ENCODE measurements at places on chromosomes 6 and 20.

DNA sequence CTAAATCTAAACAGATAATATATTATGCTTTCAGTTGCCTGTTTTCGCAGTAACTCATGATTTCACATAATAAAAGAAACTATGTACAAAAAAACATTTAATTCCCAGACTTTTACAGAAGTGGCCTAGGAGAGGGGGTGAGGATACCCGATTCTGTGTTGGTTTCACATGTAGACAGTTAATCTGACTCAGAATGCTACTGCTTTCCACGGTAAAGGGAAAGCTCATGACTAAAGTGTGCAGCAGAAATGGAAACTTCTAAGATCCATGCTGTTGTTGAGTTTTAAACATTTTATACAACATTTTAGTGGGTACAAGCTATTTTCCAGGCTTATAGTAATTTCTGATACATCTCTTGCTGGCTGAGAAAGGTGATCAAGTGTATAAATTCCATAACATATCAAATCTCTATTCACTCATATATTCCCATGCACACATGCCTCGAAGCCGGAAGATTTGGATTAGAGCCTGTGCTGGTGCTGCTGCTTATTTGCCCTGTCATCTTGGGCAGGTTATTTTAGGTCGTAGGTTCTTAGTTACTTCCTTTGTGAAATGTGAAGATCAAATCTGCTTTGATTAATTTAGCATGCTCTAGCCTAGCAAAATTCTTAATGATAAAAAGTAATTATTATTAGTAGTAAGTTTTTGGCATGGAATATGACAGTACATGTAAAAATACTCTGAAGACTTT lies 896.7 kb upstream of the MAP3K7 start:
- no peak for DNase-seq

GRCh38 chr20:4702562-4703280 lies 19.0 kb upstream of the PRND start:
- DNase-seq, result no peak

DNA sequence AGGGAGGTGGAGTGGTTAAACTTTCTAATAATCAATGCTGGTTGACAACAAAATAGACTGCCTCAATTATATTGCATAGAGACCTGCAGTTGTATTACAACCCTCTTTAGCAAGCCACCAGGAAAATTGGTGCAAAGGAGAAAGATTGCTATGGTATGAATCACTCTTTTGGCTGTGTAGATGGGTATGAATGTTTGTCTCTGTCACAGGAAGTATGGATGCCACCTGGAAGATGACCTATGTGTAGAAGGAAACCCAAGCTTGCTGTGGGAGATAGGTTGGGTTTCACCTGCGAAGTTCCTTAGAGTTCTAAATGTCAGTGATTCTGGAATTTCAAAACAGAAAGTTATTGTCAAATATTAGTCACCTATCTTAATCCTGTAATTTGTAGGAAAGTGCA lies 134.6 kb downstream of the SOBP start:
- no peak for DNase-seq

- DNase-seq, result no peak
These were observed 73.7 kb downstream of the LYRM2 start for GRCh38 chr6:89564752-89565427.

GRCh38 chr20:61728786-61729770 lies 336.6 kb downstream of the TAF4 start:
- DNase-seq, result no peak

DNA sequence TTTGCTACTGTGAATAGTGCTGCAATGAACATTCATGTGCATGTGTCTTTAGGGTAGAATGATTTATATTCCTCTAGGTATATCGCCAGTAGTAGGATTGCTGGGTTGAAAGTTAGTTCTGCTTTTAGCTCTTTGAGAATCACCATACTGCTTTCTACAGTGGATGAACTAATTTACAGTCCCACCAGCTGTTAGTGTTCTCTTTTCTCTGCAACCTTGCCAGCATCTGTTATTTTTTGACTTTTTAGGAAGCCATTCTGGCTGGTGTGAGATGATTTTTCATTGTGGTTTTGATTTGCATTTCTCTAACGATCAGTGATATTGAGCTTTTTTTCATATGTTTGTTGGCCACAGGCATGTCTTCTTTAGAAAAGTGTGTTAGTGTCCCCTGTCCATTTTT lies 40.0 kb downstream of the PLG start:
- no peak for DNase-seq

DNA sequence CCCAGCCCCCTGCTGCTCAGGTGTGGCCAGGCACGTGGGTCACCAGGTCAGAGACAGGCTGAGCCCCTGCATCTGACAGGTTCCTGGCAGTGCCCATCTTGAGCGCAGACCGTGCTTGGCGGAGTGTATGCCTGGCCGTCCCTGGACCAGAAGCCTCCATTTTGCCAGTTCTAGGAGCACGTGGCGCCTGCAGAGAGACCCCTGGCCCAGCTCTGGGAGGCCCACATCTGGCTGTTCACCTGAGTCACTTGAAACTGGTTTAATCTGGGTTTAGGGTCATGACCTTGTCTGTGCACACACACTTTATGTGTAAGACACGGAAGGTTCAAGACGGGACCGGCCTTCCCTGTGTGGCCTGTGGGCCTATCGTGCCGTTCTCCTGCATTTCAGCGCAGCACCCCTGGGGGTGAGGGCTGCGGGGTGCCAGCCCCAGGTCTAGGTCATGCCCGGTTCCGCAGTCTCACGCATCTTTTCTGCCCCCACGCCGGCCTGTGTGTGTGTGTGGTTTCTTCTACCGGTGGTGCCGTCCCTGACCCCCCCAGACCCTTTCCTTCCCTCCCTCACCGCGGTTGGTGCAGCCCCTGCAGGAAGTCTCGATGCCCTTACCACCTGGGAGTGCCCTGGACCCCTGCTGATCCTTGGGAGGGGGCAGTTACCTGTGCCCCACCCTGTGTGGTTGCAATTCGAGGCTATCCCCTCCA lies 14.0 kb downstream of the SS18L1 start:
- no peak for DNase-seq

- no peak for DNase-seq
These were observed 85.6 kb downstream of the ANKRD6 start for GRCh38 chr6:89518352-89519055.

DNA sequence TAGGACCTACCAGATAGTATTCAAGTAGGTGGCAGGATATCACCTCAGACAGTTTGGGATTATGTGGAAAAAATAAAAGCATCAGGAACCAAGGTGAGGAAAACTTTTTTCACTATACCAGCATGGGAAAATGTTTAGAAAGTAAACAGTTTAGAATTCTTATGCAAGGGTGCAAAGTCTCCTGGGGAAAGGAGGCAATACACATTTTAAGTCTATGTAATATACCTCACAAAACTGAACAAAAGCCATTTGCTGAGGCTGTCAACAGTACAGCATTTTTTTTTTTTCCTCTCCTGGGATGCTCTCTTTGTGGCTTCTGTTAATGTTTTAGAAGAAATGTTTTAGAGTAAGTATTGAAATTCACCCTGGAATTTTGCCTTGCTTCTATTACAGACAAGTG lies 73.5 kb downstream of the PHF3 start:
- DNase-seq, result no peak

GRCh38 chr6:133788556-133788955 lies 100.4 kb upstream of the TCF21 start:
- no peak for DNase-seq

DNA sequence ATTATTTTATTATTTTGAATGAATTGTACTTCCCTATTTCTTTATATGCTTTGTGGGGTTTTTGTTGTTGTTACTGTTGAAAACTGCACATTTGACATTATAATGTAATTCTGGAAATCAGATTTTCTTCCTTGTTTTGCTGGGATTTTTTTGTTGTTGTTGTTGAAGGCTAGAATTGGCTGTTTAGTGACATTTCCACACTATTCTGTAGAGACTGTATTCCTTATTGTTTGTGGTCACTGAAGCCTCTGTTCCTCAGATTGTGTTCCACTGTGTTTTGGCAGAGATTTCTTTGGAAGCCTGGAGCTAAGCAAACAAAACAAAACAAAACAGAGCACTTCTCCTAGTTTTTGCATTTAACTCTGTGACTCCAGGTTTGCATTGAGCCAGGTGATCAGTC lies 52.9 kb downstream of the CDYL start:
- DNase-seq, result no peak

- no peak for DNase-seq
These were observed 8.1 kb upstream of the HBS1L start for GRCh38 chr6:135062735-135063134.

GRCh38 chr6:8780653-8781052 lies 345.3 kb upstream of the SLC35B3 start:
- no peak for DNase-seq

DNA sequence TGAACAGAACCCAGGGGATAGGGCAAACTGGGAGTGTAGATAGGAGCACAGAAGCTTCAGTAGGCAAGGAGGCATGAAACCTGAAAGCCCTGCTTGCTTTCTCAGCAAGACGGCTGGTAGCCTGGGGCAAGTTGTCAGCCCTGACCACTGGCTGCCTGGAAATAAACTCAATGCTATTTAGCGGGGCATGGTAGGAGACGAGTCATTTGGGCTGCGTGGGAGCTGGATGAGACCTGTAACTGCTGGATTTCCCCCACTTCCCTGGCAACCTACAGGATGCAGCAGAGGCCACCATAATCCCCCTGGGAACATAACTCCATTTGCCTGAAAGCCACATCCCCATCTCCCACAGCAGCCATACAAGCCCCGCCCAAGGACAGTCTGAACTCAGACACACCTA lies 332.6 kb upstream of the TBX18 start:
- no peak for DNase-seq

- no peak for DNase-seq
These were observed 1.1 kb upstream of the NECAB3 start for GRCh38 chr20:33675136-33675959.

GRCh38 chr20:18164356-18164755 lies 26.7 kb downstream of the KAT14 start:
- DNase-seq, result no peak

- DNase-seq, result no peak
These were observed 1.9 kb downstream of the BCL2L1 start for GRCh38 chr20:31720486-31721407.

- DNase-seq, result no peak
These were observed 34.4 kb downstream of the HNF4A start for GRCh38 chr20:44389871-44390270.

- DNase-seq, result no peak
These were observed 143.4 kb upstream of the MYLIP start for GRCh38 chr6:15985379-15985959.

DNA sequence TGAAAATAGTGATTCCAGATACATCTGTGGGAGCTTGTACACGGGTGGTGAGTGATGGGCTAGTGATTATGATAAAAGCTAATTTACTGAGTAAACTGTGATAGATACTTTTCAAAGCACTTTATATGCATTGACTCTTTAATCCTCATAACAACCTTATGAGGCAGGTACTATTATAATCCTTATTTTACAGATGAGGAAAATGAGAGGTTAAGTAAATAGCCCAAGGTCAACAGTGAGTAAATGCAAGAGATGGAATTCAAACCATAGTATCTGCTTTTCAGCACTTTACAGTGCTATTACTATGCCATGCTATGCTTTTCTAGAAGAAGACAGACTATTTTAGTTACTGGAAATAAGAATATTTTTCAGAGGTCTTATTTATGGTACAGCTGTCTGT lies 320.9 kb upstream of the CITED2 start:
- no peak for DNase-seq

DNA sequence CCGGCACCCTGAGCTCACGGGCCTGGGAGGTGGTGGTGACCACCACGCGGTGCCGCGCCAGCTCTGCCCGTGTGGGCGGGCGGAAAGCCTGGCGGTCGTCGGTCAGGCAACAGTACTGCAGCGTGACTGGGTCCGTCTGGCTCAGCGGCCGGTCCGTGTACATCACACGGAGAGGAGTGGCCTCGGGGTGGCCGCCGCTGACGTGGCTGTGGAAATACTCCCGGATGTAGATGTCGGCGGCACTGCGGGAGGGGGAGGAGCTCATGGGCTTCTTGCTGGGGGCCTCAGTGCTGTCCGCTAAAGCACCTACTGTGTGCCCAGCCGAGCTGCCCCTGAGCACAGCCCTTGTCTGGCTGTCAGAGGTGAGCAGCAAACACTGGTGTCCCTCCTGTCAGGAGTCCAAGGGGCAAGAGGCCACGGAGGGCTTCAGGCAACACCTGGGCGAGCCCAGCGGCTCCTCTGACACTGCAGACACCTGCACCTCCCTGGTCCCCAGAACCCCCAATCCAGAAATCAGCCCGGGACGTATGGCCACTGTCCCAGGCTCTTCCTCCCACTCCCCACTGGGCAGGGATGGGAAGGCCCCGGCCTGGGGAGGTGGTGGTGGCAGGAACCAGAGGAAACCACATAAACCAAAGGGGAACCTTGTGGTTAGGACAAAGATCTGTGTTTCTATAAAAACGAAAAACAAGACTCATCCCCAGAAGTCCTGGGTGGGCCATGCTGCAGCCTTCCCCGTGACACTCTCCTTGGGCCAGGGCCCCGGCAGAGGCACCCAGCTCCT lies 6.5 kb downstream of the HELZ2 start:
- no peak for DNase-seq

- DNase-seq, result peak; percentile 25
These were observed 184.9 kb upstream of the SNX9 start for GRCh38 chr6:157637941-157638662.

DNA sequence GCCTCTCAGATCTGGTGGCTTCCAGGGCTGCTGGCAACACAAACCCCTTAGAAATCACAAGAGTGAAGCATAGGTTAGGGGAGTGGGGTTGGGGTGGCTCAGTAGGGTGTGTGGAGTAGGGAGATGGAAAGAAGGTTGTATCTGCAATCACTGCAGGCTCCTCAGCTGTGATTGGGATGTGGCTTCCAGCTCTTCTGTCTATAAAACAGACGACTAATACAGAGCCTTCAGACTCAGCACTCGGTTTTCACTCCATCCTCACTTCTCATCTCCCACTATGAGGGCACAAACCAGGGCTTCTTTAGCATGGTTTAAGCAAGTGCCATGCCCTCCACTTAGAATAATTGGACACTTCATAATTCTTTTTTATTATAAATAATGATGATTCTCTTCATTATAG lies 46.4 kb upstream of the CAP2 start:
- no peak for DNase-seq

DNA sequence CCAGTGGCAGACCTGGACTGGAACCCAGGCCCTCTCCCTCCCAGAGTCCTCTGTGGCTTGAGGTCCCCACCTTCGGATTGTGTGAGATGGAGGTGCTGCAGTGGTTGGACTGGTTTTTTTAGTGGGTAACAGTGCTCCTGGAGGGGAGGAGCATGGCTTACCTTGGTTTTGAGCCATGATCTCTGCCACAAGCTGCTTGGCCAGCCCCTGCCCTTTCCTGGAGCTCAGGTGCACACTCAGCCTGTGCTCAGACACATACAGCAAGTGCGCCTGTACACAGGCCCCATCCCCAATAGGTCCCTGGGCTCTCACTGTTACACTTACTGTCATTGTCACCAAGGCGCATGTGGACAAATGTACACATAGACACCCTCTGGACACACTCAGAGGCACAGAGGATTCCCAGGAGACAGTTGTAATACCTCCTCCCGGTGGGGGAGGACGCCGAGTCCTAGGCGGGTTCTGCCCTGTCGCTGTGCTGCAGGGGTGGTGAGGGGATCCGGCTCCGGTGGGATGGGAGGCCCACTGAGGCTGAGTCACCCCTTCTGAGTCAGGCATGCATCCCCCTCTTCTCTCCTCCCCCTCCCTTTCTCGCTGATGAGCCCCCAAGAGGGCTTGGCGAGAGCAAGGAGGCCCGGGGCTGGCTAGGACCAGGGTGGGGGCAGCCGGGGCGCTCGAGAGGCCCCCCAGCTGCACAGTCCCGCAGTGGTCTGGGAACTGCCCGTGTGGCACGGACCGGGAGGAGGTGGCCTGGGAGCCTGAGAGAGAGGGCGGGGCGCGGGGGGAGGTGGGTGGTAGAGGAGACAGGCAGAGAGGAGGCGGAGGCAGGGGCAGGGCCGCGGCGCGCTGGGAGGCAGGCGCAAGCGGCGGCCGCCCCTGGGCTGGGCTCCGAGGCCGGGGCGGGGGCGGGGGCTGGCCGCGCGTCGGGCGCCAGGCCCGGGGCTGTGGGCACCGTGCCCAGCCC lies 522 bp upstream of the EPB41L1 start:
- DNase-seq, result peak; percentile 86
